ENCODE measurements at places on chromosomes 2 and 18.

DNA sequence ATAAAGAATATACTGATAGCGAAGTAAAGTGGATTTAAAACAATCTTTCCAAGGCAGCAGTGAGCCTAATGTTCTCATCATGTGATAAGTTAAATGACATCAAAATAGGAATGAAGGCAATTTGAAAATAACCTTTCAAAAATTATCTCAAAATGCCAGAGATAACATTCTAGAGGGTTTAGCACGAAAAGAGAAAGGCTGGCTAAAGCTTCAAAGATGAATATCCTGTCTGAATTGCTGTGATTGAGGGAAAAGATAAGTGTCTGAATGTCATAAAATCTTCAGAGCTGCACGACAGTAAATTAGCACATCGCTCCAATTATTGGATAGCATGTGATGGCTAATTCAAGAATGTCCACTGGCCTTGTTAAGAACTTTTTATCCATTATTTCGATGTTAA is 159.3 kb downstream of the PID1 start:
- no peak for DNase-seq

DNA sequence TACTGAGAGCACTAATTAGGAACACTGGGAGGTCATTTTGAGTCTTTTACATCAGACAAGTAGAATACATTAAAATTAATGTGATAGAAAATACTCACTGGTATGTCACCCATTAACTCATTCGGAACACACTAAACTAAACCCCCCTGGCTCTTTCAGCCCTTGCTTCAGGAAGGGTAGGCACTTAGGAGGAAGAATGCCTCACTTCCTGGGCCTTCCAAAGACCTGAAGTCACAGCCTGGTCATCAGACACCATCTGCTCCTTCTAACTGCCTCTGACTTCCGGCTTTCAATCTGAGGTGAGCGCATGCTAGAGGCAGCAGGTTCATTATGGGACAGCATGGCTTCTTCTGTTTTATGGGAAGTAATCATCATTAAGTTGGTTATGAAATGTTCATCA is 451.4 kb downstream of the PID1 start:
- DNase-seq, result no peak

- no peak for DNase-seq
These were observed 15.1 kb upstream of the SOX11 start for GRCh38 chr2:5677133-5677532.

DNA sequence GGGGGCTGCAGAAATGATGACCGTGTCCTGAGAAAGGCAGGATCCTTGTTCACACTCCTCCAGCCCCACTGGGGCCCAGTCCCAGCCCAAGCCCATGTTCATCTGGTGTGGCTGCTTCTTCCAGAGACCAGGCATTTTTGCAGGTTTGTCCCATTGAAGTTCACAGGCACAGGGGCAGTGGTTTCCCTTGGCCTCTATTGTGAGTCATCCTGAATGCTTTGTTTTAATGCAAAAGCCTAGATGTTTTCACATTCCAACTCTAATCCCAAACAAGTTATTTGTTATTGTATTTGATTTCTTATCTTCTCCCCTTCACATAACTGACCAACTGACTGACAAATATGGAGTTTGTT is 426.4 kb upstream of the ID2 start:
- no peak for DNase-seq

GRCh38 chr18:77012806-77013541 is 119.6 kb downstream of the MBP start:
- DNase-seq, result no peak

DNA sequence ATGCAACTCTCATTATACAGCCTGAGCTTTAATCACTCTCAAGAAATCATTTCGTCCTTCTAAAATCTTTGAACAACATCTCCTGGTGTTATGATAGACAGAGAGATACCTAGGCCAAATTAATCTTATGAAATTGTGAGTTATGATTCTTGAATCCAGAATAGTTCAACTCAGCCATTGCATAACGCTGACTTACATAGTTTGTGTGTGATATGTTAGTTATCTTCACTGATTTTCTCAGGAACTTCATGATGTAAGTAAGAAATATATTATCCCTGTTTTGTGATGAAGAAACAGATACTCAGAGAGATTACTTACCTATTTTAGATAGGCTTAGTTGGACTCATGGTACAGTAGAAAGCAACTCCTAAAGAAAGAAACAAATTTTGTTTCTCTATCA is 684.4 kb downstream of the ZEB2 start:
- DNase-seq, result no peak

GRCh38 chr2:175766880-175767279 is 235.2 kb downstream of the LNPK start:
- DNase-seq, result no peak

DNA sequence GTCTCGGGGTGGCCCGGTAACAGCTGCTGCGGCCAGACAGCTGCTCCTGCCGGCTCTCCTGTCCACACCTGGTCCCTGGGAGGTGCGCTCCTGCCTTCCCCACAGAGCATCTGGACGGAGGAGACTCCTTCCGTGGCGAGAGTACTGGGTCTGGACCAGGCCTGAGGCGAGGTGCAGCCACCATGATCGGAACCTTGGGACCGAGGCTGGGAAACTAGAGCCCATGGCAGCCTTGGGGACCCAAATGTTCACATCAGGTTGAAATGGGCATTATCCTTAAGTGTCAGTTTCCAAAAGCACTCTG is 628 bp downstream of the GIGYF2 start:
- DNase-seq, result no peak

GRCh38 chr18:21489119-21489750 is 111.3 kb downstream of the ESCO1 start:
- no peak for DNase-seq

DNA sequence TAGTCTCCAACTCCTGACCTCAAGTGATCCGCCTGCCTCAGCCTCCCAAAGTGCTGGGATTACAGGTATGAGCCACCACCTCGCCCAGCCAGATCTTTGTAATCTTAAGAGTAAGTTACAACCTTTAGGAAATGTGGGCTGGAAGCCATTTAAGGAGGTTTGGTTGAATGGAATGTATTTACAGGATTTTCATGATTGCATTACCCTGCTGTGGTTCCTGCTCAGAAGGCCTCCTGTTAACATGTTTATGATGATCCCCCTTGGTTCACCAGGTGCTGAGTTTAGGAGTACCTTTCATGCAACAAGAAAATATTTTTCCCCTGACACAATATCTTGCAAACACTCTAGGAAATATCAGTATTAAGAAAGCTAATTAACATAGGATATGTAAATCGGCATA is 187.4 kb upstream of the SH3BP4 start:
- no peak for DNase-seq

GRCh38 chr2:3536682-3537632 is 17.6 kb upstream of the ADI1 start:
- no peak for DNase-seq
